ENCODE measurements at places on chromosomes 11 and 22.

DNA sequence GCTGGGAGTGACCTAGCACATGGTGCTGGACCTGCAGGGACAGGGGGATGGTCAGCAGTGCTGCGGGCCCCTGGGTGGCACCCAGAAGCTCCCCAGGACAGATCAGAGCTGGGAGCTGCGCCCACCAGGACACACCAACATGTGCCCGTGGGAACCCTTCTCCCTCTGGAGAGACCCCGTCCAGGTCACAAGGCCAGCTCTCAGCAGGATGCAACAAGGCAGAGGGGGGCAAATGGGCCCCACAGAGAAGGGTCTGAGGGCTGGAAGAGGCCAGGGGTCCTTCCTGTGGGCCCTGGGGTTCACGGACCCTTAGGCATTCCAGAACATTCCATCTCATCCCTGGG is 6.2 kb downstream of the DUSP8 start:
- no peaks in the 10 kb centered on the region for H3K27me3 ChIP-seq
- H3K27ac ChIP-seq: no peak overlapping the region
- H3K4me3 ChIP-seq: no peak overlapping the region
- peaks cover 27% of the 10 kb centered on the region for H3K4me1 ChIP-seq
- DNase-seq: no peak
- H3K36me3 ChIP-seq: no peaks in the 10 kb centered on the region

DNA sequence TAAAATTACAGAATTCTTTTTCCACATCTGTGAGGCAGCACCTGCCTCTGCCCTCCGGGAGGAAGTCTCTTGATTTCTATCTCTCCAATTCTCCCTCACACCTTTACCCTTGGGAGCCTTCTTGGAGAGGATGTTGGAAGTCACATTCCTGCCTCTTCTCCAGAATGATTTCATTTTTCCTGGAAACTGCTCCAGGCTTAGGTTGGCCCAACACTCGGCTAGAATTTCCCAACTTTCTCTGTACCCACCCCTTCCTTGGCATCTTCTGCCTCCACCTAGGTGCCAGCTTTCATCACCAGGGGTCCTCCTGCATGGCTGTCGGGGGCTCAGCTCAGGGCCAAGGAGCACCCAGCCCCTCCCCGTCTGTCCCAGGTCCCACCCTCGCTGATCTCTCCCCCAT is 43.2 kb downstream of the SLCO2B1 start:
- no peak overlapping the region for H3K4me3 ChIP-seq
- peaks cover 26% of the 10 kb centered on the region for H3K4me1 ChIP-seq
- no peaks in the 10 kb centered on the region for H3K27me3 ChIP-seq
- peaks cover 4% of the 10 kb centered on the region for H3K36me3 ChIP-seq
- no peak for DNase-seq

DNA sequence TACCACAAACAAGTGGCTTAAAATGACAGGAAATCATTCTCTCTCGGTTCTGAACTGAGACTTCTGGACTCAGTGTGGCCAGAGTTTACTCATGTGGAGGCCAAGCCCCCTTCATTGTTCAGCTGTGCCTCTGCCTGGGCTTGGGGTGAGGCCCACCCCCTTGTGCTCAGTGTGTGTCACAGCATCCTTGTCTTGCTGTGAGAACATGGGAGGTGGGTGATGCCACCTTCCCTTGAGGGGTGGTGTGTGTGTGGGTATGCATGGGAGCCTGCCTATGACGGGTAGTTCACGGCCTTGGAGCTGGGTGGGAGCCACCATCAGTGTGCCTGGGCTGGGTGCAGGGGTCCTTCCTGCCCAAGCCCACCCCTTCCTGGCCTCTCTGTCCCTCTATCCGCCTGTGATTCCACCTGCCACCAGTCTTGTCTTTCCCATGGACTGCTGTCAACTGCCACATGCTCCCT is 101.7 kb downstream of the MORC2 start:
- no peaks in the 10 kb centered on the region for H3K36me3 ChIP-seq
- H3K27ac ChIP-seq: no peak overlapping the region
- no peak overlapping the region for H3K4me3 ChIP-seq
- H3K27me3 ChIP-seq: 0 out of 3 replicates have a peak, but pooled peaks cover 9% of the 10 kb centered on the region

DNA sequence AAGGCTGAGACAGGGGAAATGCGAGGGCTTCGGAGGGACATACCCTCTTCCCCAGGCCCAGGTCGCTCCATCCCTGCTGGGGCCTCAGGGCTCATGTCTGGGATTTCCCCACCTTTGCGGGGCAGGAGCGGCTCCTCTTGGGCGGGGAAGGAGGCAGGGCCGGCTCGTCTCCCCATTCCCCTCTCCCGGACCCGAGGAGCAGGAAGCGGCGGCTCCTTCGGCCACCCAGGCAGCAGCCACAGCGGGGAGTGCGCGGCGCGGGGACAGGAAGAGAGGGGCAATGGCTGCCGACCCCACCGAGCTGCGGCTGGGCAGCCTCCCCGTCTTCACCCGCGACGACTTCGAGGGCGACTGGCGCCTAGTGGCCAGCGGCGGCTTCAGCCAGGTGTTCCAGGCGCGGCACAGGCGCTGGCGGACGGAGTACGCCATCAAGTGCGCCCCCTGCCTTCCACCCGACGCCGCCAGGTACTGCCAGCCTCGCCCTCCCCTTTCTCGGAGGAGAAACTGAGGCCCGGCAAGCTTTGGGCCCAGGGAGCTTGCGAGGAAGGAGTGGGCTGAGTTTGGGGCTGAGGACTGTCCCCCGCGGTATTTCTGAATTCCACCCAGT is at the start of gene ANKK1:
TSS of gene ANKK1 (plus strand) at position 175 of the 607 bp plus-strand sequence. CDS start at position 281, 106 bp downstream.
- no peaks in the 10 kb centered on the region for H3K4me1 ChIP-seq
- no peaks in the 10 kb centered on the region for H3K27me3 ChIP-seq
- no peaks in the 10 kb centered on the region for H3K36me3 ChIP-seq
- no peak within 1 kb of the TSS for H3K4me3 ChIP-seq

DNA sequence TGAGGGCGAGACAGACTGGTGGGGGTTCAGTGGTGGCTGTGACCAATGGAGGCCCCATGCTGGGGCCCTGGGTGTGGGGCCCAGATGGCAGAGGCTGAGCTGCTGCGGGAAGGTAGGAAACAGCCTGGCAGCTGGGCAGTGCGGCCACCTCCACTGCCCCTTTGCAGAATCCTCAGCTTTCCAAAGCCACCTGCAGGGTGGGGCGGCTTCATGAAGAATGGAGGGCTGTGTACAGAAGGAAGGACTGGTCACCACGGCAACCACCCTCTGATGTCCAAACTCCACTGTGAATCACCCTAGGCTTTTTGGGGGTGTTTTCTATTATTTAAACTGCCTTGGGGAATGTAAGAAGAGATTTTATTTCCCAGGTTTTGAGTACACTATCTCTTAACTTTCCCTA is 166.3 kb upstream of the NAV2 start:
- no peak overlapping the region for H3K4me3 ChIP-seq
- H3K4me1 ChIP-seq: no peaks in the 10 kb centered on the region
- no peak overlapping the region for H3K27ac ChIP-seq

GRCh38 chr11:103532133-103532788 is 423.0 kb downstream of the DYNC2H1 start:
- no peak overlapping the region for H3K27ac ChIP-seq
- DNase-seq: no peak
- H3K36me3 ChIP-seq: no peaks in the 10 kb centered on the region

DNA sequence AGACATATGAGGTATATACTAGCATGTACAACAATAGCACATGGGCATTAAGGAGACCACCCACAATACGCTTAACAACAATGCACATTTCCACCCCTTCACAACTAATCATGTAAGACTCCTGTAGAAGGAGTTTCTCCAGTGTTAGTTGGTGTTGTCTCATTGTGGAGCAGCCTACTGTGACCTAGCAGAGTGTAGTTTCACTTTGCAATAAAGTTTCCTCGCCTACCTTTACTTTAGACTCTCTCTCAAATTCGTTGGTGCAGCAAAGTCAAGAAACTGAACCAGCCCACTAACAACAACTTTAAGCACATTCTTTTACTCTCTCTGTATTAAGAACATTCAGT is 863.6 kb downstream of the FAM181B start:
- H3K36me3 ChIP-seq: no peaks in the 10 kb centered on the region
- H3K4me3 ChIP-seq: no peak overlapping the region
- H3K27ac ChIP-seq: no peak overlapping the region
- no peaks in the 10 kb centered on the region for H3K27me3 ChIP-seq
- DNase-seq: no peak
- H3K4me1 ChIP-seq: no peaks in the 10 kb centered on the region

- peak overlapping the region; percentile 83 for H3K4me3 ChIP-seq
- H3K27me3 ChIP-seq: no peaks in the 10 kb centered on the region
- peaks cover 9% of the 10 kb centered on the region for H3K36me3 ChIP-seq
- DNase-seq: no peak
- H3K4me1 ChIP-seq: peaks cover 75% of the 10 kb centered on the region
- H3K27ac ChIP-seq: no peak overlapping the region
These were observed 2.7 kb upstream of the PIM3 start for GRCh38 chr22:49957826-49958365.

- no peaks in the 10 kb centered on the region for H3K27me3 ChIP-seq
- H3K4me1 ChIP-seq: peaks cover 31% of the 10 kb centered on the region
- peak within 1 kb of the TSS; percentile 86 for H3K27ac ChIP-seq
- peak; percentile 88 for DNase-seq
These were observed at the start of gene ARHGEF12 for GRCh38 chr11:120335908-120336640. TSS of gene ARHGEF12 (plus strand) at chr11:120336413. CDS start at chr11:120337244, 831 bp downstream.

DNA sequence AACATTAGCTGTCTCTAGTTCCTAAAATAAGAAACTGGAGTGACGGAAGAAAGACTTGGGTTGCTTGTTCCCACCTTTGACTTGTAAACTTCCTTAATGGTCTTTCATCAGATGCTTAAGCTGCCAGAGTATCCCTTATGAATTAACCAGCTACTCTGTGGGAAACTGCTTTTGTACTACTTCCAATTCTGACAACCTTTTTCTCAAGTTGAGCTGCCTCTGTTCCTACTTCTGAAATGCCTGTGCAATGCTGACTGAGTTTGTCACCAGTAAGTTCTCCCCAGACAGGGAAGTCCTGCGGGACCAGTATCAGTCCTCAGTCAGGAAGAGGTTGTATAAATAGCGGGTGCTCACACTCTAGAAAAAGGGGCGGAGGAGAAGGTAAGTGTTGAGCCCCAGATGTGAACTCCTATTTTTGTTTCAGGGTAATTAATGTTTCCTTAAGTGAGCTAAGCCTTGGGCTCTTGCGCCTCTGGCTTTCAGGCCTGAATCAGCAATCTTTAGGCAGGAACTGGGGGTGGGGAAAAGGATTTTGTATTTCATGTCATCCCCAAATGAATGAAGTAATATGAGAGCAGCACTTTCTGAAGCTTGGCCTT is 67.2 kb downstream of the CECR2 start:
- no peaks in the 10 kb centered on the region for H3K4me1 ChIP-seq
- H3K4me3 ChIP-seq: no peak overlapping the region
- no peaks in the 10 kb centered on the region for H3K36me3 ChIP-seq

DNA sequence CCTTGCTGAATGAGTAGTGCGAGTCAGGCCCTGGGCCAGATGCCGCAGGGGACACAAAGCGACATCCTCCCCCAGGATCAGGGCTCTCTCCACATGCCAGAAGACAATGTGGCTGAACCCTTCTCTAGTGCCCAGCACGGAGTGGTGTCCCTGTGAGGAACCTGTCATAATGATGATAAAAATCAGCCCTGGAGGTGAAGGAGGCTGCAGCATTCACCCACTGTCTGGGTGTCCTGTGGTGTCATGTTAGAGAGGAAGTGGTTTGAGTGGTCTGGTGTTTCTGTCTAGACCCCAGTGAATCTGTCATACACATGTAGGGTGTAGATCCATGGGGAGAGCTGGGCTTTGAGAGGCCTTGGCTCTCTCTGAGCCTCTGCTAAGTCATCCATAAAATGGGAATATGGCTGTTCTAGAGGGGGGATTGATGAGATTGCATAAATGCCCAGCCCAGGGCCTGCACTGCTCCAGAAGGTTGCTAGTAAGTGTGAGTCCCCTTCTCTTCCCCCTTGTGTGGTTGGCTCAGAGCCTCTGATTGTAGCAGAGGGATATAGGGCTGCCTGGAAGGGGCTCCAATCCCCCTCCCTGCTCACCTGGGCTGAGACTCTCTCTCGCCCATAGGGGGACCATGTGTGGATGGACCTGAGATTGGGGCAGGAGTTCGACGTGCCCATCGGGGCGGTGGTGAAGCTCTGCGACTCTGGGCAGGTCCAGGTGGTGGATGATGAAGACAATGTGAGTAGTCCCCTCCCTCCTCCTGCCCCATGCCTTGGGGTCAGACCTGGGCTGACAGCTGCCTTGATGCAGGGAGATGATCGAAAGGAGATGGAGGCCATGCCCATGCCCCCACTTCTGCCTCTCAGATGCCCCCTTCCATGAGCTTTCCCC is 14.3 kb downstream of the MYO7A start:
- no peak overlapping the region for H3K27ac ChIP-seq
- no peaks in the 10 kb centered on the region for H3K27me3 ChIP-seq
- peaks cover 63% of the 10 kb centered on the region for H3K4me1 ChIP-seq
- no peaks in the 10 kb centered on the region for H3K36me3 ChIP-seq

DNA sequence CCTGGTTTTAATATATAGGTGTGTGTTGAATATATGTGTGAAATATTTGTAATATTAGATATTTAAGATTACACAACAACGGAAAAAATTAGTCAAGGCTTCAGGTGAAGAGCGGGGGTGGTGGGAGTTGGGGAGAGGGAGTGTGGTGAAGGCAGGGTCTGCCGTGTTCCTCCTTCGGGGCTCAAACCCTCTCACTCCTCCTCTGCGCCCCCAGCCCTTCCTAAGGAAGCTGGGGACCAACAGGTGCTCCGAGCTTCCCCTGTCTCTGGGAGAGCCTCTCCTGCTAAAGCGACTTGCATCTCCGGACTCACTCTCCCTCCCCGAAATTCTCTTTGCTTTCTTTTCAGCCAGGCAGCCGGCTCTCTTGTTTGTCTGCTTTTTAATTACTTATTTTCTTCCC is 960 bp upstream of the CADM1 start:
- H3K36me3 ChIP-seq: no peaks in the 10 kb centered on the region
- peak overlapping the region; percentile 91 for H3K27ac ChIP-seq
- H3K27me3 ChIP-seq: no peaks in the 10 kb centered on the region
- no peak for DNase-seq
- H3K4me3 ChIP-seq: peak overlapping the region; percentile 79
- peaks cover 14% of the 10 kb centered on the region for H3K4me1 ChIP-seq

GRCh38 chr22:36797374-36797773 is 19.5 kb downstream of the PVALB start:
- H3K4me1 ChIP-seq: no peaks in the 10 kb centered on the region
- DNase-seq: no peak
- H3K27ac ChIP-seq: no peak overlapping the region

DNA sequence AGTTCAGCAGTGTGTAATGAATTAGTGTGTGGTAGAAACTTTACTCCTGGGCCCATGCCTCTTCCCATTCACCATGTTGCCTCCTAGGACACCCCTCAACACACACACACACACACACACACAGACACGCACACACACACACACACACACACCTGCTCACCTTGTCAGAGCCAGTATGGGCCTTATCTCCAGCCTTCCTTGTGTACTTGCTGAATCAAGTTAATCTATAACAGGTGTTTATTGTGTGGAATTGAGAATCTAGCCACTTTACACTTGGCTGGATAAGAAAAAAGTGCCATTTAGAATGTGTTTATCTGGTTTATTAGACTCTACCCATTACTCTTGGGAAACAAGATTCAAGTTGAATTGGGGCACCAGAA is 14.5 kb upstream of the ZDHHC13 start:
- H3K36me3 ChIP-seq: no peaks in the 10 kb centered on the region
- H3K27ac ChIP-seq: no peak overlapping the region
- H3K4me3 ChIP-seq: no peak overlapping the region
- H3K27me3 ChIP-seq: peaks cover 19% of the 10 kb centered on the region
- no peaks in the 10 kb centered on the region for H3K4me1 ChIP-seq
- DNase-seq: no peak

GRCh38 chr11:75350743-75351540 is 519 bp downstream of the ARRB1 start:
- DNase-seq: no peak
- peaks cover 62% of the 10 kb centered on the region for H3K4me1 ChIP-seq
- H3K27ac ChIP-seq: peak overlapping the region; percentile 85
- H3K36me3 ChIP-seq: no peaks in the 10 kb centered on the region

GRCh38 chr11:64340671-64341335 is 799 bp downstream of the CCDC88B start:
- DNase-seq: no peak
- peak overlapping the region; percentile 58 for H3K4me3 ChIP-seq
- no peaks in the 10 kb centered on the region for H3K36me3 ChIP-seq
- H3K4me1 ChIP-seq: peaks cover 34% of the 10 kb centered on the region
- peaks cover 43% of the 10 kb centered on the region for H3K27me3 ChIP-seq
